Activated T-cell treated with anti-CD3 and anti-CD28 coated beads, Interleukin-2, amount 50 U/mL, for 4 hours (primary cell): ENCODE measurements at places on chromosomes 1 and 21. TPM values are rescaled to one million over a fixed set of nuclear protein-coding genes. Genes with fewer than 3 reads are reported as not detected.
A peak's percentile ranks its signal among the peaks of the same experiment; 100 is the strongest.

GRCh38 chr1:4124631-4125145 is 224.6 kb upstream of the C1orf174 start:
- DNase-seq: no peak

The TBX19 gene
- 0.47 TPM for total RNA-seq

DNA sequence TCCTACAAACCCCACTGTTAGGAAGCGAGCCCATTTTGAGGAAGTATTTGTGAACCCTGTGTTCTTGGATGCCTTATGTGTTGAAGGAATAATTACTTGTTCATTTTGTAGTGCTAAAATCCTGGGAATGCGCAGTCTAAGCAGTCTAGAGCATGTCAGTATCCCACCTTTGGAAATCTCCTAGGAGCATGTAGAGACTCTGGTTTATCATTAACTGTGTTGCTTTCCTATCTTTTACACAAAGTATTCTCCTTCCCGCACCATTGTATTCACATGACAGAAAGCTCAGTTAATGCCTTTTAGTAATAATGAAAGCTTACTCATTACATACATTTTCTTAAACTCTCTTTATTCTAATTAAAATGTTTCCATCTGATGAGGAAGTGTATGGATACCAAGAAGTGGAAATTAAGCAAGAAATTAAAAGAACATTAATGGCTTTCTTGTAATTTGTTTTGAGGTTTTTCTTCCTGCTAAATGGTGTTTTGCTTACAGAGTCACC is 99.4 kb downstream of the CAMTA1 start:
- no peak for DNase-seq

The LCE1E gene
- not detected for total RNA-seq

DNA sequence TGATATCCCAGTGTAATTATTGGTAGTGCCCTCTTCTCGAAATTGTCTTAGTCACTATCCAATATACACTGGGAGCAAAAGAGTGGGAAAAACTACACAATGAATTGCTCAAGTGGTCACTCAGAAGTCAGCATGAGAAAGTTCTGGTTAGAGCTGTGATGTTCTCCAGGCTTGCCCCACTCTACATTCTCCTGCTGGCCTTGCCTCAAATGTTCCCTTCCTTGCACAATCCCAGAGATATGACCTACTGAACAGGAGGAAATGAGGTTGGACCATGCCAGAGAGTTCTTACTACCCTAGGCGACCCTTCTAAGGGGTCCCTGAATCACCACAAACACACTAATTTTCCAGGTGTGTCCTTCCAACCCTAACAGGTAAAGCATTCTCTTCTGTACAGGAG is 40.8 kb downstream of the GLUL start:
- DNase-seq: no peak

GRCh38 chr21:36379251-36379650 is 5.9 kb upstream of the CHAF1B start:
- DNase-seq: no peak

DNA sequence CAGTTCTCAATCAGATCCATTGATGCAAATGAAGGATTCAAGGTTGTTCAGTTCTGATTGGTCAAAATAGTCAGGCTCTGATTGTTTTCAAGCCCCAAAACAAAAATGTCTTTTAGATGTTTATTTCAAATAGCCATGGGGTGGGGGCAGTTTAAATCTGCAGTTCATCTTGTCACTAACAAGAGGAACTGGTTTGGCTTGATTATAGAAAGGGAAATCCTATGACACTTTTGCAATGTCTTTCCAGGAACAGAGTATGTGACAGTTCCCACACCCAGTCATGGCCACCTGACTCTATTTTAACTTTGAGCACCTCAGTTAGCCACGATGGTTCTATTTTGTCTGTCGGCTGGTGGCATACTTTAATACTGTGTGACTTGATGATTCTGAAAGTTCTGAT is 1544.1 kb downstream of the PLA2G4A start:
- DNase-seq: no peak

DNA sequence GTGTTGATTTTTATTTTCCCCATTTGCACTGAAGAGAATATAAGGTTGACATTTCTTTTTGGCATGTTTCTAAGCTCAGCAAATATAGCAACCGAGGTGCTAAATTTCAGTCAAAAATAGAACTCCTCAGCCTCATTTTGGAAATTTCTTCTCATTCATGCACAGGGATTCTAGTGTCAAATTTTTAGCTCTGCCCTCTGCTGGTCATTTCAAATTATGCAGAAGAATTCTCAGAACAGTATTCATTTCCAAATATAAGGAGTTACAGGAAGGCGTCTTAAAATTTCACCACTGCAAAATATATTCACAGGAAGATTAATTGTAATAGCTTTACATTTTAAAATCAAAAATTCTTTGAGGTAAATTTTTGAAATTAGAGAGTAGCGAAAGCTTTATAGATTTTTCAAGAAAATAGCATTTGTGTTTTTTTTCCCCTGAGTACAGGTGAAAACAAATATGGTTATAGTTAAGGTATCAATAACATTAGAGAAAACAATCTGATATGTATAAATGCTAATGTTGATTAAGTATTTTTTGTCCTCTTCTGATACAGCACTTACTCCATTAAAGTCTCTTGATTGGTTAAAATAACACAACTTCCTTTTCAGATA is 57.9 kb downstream of the FMN2 start:
- DNase-seq: no peak

DNA sequence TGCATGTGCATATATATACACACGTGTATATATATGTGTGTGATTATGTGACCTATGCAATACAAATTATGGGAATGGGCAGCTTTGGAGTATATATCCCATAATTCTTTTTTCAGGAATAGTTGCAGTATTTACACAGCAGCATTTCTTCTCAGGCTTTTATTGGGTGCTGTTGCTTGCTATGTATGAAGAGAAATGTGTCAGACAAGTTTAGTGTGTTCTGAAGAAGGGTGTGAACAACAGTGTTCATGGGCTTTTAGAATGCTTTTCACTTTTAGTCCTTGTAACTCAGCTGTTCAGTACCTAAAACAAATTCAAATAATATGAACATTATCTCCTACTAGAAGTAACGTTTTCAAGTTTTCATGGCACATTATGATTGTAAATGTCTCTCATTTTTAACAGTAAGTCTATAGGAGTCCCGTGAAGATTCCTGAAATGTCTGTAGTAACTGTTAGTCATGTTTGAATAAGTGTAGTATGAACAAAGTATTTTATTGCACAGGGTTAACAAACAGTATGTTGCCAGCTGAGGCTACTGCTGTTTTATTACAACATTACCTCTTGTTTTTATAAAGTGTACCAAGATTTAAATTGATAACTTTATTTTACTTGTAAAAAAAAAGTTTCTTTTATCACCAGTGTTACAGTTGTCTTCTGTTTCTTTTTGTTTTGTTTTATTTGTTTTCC is 42.5 kb downstream of the TMED5 start:
- no peak for DNase-seq

DNA sequence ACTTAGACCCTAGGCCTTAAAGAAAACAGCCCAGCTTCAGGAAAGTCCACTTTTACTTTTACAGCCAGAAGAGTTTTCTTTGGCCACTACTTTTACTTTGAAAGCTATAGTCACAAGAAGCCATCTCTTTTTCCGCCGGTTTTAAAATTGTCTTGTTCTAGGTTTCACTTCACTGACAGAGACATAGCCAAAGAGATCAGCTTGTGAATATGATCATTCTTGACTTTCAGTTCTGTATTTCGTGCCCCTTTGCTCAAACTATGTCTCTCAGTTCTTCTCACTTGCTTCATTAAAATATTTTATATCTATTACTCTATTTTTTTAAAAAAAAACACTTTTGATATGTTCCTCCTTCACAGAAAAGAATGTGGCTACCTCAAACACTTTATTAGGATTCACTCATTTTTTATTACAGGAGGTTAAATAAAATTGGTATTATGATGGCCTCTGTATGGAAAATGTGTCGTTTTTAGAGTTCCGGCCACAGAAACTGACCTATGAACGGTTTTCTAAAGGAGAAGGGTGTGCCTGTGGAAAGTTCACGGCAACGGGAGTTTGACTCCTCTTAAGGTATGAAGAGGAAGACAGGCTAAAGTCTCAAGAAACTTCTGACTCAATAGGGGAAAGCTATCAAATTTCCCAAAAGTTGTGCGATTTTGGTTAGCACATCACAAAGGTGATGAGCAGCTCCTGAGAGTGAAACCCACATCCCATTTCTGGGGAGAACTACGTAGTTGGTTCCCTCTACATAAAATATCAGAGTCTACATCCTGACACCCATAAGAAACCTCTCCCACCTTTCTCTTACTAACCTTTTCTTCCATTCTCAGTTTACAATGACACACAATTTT is 1.2 kb downstream of the MCOLN2 start:
- no peak for DNase-seq

GRCh38 chr1:21639594-21640041 is 29.5 kb downstream of the RAP1GAP start:
- DNase-seq: no peak

DNA sequence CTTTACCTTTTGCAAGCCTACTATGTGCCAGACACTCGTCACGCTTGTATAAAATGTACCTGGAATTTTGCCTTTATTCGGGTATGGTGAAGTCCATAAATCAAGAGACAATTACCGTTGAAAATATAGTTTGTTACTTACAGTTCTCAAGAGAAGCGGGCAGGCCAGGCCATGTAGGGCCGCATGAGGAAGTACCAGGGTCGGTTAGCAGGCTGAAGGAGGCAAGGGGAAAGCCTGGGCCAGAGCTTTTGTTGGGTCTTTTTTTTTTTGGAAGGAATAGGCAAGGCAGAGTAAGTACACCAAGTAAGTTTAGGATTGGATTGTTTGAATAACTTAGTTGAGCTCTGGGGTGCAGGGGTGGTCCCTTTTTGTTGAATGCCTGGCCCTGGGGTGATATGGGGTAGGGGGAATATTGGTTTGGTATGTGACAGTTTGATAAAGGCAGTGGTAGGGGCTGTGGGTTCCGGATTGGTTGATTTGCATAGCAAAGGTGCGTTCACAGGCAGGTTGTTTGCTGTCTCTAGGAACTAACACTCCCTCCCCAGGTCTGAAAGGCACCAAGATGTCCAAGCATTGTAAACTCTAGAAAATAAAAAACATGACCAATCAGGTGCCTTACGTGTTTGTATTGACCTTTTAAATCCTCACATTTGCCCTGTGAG is 80.7 kb downstream of the KAZN start:
- no peak for DNase-seq

DNA sequence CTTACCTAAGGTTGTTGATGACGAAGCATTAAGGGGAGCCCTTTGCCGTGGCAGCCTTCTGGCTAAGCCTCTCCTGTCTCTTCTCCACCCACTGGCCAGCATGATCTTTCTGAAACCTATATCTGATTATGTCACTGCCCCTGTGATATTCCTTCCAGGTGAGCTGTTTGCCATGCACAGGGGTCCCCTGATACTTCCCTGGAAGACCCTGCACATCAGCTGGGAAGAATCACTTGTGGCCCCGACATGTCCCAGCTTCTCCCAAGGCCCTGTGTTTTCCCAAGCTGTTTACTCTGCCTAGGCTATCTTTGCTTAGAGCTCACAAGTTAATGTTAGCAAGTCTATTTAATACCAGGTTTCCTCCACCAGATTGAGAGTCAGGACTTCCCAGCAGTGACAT is 12.3 kb downstream of the RD3 start:
- no peak for DNase-seq

- no peak for DNase-seq
Observed at GRCh38 chr1:20552728-20553445, 514 bp downstream of the FAM43B start.

DNA sequence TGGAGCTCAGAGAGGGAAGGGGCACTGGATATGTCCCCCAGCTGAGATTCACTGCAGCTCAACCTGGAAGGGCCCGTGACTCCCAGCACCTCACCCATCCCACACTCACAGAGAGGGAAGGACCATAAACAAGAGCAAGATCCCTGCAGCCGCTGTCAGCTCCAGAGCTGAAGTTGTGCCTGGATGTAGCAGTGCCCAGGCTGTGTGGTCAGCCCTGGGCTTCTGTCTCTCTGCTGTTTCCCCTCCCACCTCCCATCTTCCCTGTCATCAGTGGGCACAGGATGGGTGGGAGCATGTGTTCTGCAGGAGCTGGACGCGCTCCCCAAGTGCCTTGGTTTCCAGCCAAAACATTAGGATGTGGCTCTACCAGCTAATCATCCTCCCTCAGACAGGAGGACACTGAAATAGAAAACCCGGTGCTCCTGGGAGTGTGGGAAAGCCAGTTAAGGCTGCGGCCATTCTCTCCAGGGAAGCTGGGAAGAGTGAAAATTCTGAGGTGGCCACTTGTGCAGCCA is 282.7 kb downstream of the NPHP4 start:
- no peak for DNase-seq

The COL24A1 gene
- not detected for total RNA-seq

The OR2T33 gene
- total RNA-seq: not detected

GRCh38 chr1:1089731-1090423 is 15.8 kb upstream of the RNF223 start:
- DNase-seq: no peak

The TRIM67 gene
- total RNA-seq: not detected

GRCh38 chr1:3821004-3821403 is 24.7 kb upstream of the LRRC47 start:
- DNase-seq: no peak

DNA sequence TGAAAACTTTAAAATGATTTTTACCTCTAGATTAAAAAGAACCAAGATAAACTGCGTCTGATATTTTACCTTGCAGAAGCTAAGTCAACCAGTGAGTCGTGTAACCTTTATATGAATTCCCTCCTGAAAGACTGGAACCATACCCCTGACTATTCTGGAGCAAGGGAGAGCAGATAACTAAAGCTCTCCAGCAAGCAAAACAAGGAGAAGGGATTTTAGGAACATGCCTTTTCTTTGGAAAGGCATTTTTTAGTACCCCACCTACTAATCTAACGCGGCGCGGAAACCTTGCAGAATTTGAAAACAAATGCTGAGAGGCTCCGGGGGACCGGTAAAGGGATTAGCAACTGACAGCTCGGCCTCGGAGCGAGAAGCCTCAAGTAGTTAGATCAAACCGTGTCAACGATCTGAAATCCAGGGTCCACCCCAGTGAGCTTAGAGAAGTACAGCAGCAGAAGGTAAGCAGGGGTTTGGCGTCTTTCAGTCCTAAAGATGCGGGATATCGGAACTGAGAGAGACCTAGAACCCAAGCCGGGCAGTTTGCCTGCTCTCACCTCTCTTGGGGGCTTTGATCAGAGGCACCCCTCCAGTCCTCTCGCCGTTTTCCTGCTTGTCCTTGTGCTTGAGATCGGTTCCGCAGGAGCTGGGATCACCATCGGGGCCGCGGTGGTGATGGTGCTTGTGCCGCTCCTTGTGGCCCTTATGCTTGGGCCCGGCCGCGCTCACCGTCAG is 954 bp downstream of the RSBN1 start:
- peak; percentile 10 for DNase-seq

DNA sequence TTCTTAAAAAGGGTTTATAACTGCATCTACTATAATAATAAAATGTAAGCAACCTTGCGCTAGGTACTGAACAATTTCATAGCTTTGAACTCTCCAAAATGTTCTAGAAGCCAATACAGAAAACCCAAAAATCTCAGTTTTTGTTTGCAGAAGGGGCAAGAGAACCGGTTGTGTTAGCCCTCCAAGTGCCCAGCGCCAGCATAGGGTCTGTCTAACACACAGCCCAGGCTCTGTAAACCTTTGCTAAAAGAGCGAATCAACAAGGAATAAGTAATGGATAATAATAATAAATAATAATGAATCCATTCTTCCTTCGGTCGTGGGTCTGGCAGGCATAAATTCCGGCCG is 333 bp upstream of the CHAF1B start:
- DNase-seq: no peak
